HS-5 (cell line): ENCODE measurements at places on chromosomes 1 and 21.
A peak's percentile ranks its signal among the peaks of the same experiment; 100 is the strongest.

DNA sequence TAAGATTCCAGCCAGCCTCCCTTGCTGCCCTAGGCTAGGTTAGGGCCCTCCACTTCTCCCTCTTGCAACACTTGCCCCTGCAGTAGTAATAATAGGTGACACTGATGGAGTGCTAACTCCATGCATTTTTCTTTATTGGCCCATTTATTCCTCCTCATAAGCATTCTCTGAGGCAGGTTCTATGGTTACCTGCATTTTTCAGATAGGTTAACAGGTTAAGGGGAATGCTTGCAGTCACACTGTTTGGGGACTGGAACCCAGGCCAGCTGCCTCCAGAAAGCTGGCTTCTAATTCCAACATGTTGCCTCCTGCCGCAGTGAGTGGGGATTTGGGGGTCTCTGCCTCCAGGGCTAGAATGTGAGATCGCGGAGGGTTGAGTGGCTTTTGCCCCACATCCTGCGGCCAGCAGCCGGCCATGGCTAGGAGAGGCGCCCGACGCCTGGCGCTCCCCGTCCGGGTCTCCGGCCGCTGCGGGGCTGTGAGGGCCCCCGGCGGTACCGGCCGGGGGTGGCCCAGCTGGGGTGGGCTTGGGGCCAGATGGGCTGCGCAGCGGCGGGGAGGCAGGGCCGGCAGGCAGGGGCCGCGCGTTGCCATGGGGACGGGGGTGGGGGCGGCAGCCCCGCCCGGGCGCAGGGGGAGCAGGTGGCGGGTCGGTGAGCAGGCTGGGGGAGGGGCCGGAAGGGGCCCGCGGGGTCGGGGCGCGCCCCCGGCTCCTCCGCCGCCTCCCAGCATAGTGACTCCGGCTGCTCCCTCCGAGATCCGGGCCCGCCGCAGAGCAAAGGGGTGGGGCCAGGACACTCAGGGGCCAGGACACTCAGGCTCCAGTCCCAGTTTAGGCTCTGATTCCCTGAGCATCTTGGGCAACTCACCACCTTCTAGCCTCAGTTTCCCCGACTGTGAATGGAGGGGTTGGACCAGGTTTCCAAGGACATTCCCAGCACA, 68.4 kb upstream of the SSBP3 start:
- DNase-seq = no peak

DNA sequence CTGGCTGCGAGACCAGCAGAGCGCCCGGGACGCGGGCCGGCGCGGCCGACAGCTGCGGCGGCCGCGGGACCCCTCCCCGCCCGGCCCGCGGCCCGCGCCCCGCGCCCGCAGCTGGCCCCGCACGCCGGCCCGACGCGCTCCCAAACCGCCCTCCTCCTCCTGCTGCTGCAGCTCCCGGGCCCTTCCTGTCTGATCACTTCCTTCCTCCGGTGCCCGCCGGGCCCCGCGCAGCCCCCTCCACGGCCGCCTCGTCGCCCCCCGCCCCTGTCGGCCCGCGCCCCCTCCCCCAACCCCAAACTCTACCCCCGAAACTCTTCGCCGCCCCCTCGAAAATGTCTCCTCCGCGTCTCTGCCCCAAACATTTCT, 594 bp downstream of the LUZP1 start:
- DNase-seq = no peak

DNA sequence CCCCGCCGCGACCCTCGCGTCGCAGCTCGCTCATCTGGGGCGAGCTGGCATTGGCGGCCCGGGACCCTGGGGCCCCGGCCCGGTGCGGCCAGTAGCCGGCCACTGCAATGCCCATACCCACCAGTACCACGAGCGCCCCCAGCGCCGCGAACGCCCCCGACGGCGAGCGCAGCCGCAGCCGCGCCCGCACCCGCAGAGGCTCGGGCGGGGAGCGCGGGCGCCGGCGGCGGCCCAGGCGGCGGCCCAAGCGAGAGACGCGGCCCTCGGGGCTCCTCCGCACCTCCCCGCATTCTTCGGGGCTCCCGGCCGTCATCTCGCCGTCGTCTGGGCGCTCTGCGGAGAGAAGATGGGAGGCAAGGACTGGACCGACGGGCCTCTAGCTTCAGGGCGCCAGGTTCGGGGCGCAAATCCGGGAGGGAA, 2.2 kb downstream of the TMEM200B start:
- DNase-seq = no peak

GRCh38 chr1:8847990-8848389, 30.5 kb downstream of the ENO1 start:
- DNase-seq = no peak

DNA sequence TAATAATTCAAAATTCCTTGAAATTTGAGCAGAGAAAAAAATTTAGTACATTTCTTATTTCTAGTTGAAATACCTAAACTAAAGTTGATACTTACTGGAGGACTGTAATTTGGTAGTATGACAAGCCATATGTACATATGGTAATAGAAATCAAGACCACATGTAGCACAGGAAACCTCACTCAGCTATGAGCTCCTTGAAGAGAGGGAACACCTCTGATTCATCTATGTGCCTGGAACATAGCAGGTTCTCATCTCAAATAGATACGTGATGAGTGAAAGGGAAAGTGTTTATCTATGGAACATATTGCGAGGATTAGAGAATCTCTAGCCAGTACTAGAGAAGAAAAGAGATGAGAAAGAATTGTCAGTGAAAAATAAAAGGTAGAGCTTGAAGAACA, 47.9 kb upstream of the GNG4 start:
- no peak for DNase-seq

DNA sequence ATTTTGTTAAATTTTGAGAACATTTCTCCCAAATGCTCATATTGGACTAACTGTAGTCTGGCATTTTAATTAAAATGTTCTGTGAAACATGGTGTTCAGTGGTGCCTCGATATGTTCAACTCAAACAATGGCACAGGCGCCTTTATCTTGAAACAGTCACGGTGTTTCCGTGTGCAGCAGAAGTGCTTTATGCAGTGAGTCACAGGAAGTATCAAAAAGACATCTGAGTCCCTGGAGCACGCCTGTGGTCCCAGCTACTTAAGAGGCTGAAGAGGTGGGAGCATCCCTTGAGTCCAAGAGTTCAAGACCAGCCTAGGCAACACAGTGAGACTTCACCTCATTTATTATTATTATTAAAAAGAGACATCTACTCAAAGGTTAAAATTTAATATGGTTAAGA, 52.2 kb downstream of the GREM2 start:
- no peak for DNase-seq

DNA sequence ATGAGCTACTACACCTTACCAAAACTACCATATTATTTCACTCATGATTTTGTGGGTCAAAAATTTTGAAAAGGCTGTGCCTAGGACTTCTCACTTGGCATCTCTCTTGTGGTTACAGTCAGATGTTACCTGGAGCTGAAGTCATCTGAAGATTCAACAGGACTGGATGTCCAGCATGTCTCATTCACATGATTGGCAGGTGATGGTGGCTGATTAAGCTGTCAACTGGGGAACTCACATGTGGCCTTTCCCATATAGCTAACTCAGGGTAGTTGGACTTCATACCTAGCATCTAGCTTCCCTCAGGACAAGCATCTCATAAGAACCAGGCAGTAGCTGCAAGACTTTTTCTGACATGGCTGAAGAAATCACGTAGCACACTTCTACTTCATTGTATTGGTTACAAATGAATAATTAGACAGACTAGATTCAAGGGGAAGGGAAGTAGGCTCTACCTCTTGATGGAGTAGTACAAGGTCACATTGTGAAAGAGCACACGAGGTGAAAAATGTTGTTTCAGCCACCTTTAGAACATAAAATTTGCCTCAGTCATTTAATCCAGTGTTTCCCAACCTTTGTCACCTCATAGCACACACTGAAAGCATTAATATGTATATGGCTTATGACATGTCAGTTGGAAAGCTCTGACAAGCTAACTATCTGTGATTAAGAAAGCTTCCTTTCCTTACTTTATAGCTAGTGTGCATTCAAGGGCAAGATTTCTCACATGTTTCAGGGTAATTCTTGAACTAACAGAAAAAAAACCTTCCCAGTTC, 68.0 kb upstream of the PTGFRN start:
- DNase-seq = no peak

- DNase-seq = no peak
Observed at GRCh38 chr21:36159356-36159921, 2.8 kb downstream of the DOP1B start.

- no peak for DNase-seq
Observed at GRCh38 chr1:204879351-204879750, 8.7 kb downstream of the NFASC start.

DNA sequence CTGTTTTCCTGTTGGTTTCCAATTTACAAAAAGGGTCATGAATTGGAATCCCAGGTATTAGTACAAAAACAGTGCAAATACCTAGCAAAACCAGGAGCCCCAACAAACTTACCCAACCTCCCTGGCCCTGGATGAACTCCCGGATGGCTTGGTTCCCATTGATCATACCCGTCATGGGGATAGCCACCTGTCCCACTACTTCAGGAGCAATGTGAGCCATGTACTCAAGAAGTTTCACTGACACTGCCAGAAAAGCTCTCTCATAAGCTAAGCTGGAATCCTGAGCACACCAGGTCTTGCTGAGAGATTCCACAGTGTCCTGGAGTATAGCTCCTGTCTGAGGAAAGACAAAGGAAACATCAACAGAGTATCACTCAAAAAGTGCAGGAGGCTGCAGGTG, 5.7 kb downstream of the BCL2L15 start:
- DNase-seq = no peak

- no peak for DNase-seq
Observed at GRCh38 chr1:1181938-1182410, 8.3 kb downstream of the TTLL10 start.

GRCh38 chr1:52102336-52103013, 39.4 kb upstream of the ZFYVE9 start:
- DNase-seq = no peak

- peak; percentile 79 for DNase-seq
Observed at GRCh38 chr1:96306809-96307560, 414.6 kb upstream of the PTBP2 start.

GRCh38 chr1:38973659-38974437, 17.2 kb upstream of the AKIRIN1 start:
- no peak for DNase-seq

GRCh38 chr1:205665201-205666045, 14.9 kb downstream of the SLC45A3 start:
- no peak for DNase-seq

GRCh38 chr1:236207121-236207520, 64.8 kb downstream of the GPR137B start:
- no peak for DNase-seq

GRCh38 chr21:36186506-36187399, 30.1 kb downstream of the DOP1B start:
- DNase-seq = no peak

GRCh38 chr21:33350676-33351075, 25.9 kb downstream of the IFNAR1 start:
- DNase-seq = no peak

GRCh38 chr1:27152829-27153548, 1.9 kb downstream of the SLC9A1 start:
- DNase-seq = no peak

DNA sequence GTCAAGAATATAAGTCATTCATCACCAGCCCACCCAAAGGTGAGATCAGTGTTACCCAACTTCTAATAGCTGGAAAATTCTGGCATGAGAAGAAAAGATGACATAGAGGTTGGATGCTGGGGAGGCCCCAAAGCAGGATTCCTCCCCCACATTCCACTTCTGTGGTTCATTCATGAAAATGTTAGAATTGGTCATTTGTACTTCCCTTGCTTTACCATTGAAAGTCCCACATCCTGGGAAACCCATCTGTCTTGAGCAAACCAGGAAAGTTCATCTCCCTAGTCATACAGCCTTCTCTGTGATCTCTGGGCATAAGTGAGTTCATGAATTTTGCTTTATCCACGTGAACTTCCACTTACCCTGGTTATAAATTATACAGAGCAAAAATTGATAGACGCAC, 66.8 kb downstream of the SERINC2 start:
- DNase-seq = peak; percentile 71

- DNase-seq = no peak
Observed at GRCh38 chr1:4021136-4021973, 121.3 kb upstream of the C1orf174 start.

DNA sequence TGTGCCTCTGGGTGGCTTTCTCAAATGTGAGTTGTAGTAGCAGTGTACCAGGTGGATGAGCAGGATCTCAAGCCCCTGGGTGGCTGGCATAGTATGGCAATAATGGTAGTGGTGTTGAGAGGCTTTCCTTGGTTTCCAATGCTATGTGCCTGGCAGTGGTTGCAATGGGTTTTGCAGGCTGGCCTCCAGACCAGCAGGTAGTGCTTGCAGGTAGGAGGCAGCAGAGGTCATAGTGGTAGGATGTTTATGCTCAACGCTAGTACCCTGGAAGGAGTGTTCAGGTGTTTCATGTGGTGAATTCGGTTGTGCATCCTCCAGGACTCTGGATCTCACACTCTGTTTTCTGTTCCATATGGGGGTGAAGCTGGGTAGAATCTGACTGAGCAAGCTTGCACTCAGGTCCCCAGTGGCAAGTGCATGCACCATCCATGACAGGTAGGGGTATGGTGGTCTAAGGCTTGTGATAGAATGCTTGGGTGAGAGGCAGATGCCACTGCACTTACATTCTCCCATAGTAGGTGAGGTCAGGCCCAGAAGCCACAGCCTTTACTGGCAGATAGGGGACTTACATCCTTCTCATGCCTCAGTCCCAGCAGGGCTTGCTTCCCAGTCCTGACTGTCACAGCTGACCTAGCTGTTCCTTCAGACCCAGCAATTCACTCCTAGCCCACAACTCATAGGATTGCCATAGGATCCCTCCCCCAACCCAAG, 410.5 kb upstream of the LRRC7 start:
- DNase-seq = no peak

DNA sequence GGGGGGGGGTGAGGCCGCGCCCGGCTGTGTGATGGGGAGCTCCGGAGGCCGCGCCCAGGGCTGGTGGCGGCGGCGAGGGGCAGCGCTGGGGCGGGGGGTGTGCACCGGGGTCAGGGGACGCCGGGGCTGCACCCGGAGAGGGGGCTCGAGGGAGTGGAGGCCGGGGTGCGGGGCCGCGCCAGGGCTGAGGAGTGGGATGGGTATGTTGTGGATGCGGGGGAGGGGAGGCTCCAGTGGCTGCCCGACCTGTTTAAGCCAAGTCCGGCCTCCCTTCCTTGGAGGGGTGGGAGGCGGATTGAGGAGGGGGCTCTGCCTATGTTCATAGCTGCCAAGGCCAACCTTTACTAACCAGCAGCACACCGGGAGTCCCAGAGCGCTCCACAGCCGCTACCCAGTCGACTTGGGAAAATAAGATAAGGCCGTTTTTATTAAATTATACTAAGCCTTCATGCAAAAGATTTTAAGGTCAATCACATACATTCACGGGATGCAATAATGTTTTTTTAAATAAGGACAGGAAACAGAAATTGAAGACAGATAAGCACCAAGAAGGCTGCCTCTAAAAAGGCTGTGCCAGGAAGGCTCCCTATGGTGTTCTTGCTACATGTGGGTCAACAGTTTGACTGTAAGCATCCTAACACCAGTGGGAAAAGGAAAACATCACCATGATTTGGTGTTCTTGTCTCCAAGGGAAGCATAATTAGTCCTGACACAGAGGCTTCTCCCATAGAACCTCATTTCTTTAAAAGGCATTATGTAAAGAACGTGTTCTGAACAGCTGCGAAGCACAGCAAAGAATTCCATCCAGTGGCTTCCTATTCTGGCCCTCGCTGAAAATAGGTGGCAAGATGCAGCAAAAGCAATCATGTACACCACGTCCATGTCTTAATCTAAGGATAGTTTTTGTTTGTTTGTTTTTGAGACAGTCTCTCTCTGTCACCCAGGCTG, 626 bp upstream of the HLCS start:
- no peak for DNase-seq

GRCh38 chr1:108569097-108569728, 9.3 kb downstream of the EEIG2 start:
- DNase-seq = no peak

GRCh38 chr21:34736116-34736874, 67.5 kb downstream of the CLIC6 start:
- DNase-seq = no peak
